Activated CD4-positive, alpha-beta T cell treated with anti-CD3 and anti-CD28 coated beads, Interleukin-2, amount 10 ng/mL, durations not matched to agents 7 days and 5 days (primary cell): ENCODE measurements at places on chromosomes 12 and 14.

GRCh38 chr12:42759622-42760273 lies 170.2 kb upstream of the PRICKLE1 start:
- DNase-seq = no peak

DNA sequence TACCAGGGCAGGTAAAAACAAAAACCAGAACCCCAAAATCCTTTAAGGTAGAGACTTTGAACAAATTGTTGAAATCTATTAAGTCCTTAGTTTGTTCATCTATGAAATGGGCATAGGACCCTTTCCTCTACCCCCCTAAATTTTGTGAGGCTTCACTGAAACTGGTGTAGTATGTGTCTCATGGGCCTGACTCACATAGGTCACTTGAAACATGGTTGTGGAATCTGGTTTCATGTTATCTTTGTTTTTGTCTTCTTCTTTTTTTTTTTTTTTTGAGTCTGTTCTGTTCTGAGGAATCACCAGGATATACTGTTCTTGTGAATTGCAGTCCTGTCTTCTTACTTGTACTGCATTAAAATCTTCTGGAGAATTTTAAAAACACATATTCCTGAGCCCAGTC lies 202.2 kb downstream of the KTN1 start:
- DNase-seq = no peak

GRCh38 chr14:96126339-96126782 lies 78.3 kb upstream of the BDKRB2 start:
- peak; percentile 61 for DNase-seq

DNA sequence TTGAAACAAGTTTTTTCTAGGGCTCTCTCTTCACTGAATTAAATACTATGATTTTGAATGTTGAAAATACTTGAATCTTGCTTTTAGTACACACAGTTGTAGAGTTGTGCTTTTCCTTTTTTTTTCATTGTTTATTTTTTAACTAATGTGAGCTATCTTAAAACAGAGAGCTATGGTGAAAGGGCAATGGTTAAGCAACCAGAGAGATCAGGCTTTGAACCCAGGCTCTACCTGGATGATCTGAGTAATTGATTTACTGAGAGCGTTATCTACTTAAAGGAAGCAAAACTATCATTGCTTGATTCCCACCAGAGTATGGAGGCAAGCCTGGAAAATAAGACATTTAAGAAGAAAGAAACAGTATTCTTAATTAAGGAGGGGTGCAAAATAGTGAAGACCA lies 138.6 kb downstream of the DUSP6 start:
- DNase-seq = no peak

- DNase-seq = no peak
These were observed 39.4 kb downstream of the STAB2 start for GRCh38 chr12:103626498-103626897.

DNA sequence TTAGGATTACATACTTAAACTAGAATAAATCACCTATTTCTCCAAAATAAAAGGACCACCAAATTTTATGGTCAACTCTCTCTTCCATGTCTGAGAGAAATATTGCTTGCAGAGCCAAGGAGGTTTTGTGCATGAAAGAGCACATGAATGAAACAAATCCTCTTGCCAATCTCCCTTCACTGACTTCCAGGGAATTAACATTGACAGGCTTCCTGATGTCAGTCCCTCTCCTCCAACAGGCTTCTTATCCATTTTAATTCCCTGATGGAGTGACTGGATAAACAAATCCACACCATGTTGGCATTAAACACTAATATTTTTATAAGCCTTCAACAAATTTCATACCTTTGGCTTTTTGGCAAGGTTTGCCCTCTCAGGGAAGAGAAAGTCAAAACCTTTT lies 45.3 kb upstream of the CNTN1 start:
- no peak for DNase-seq

GRCh38 chr12:120224304-120225199 lies 23.6 kb upstream of the RPLP0 start:
- no peak for DNase-seq

- no peak for DNase-seq
These were observed 20.3 kb upstream of the DRAM1 start for GRCh38 chr12:101857043-101857558.

DNA sequence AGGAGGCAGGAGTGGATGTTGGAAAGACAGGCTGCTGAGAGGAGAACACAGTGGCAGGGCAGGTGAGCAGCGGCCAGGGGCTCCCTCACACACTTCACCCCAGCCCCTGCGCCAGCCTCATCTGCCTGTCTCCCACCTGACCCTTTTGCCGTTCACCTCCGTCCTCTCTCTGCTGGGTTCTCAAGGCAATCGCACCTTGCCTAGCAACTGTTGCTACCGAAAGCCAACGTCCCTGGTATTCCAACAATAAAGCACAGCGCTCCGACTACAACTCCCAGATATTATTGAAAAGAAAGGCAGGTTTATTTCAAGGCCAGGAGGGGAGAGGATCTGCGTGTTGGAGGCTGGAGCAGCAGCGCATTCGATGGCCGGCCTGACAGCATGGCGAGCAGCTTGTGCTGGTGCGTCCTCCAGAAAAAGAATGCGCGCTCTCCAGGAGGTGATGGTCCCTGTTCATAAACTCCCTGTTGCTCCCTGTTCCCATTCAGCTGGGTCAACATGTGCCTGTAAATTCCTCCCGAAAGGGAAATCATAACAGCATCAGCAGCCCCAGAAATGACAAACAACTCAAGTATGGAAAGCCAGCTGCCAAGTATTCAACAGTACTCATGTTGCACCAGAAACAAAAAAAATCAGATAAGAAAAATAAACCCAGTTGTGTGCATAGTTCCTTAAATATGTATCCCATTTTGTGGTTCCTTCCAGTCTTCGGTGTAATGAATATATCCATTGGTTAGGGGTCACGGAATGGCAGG lies 153.0 kb upstream of the DIO3 start:
- no peak for DNase-seq

DNA sequence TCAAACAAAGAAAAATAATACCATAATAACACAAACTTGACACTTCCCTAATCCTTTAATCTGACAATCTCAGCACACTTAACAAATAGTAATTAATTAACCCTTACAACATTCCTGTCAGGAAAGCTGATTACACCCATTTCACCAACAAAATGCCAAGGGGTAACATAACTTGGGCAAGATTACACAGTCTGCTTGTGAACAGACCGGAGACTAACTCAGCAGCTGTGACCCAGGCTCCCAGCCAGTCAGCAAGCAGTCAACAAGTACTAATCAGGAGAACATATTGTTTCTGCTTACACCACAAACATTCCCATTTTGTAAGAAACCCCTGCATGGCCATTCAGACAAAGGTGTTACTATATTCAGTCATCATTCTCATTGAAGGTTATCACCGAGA lies 592.5 kb upstream of the FLRT2 start:
- DNase-seq = no peak

- DNase-seq = peak; percentile 23
These were observed 4.3 kb upstream of the BRMS1L start for GRCh38 chr14:35821564-35822411.

DNA sequence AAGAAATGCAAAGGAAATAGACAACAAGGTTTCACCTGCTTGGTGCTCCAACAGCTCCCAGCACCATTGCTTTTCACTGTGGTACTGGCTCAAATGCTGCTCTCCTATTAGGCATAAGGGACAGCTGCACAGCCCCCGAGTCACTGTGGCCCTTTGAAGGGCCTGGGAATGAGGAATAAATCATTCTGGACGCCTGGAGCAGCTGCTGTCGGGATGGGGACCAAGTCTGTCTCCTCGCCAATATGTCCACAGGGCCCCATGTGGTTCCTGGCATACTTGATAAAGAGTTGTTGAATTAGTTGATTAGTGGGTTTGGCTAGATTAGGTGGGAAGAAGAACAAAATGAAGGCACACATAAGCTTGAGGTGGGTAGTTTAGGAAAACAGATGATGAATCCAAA lies 13.1 kb upstream of the NGB start:
- no peak for DNase-seq

DNA sequence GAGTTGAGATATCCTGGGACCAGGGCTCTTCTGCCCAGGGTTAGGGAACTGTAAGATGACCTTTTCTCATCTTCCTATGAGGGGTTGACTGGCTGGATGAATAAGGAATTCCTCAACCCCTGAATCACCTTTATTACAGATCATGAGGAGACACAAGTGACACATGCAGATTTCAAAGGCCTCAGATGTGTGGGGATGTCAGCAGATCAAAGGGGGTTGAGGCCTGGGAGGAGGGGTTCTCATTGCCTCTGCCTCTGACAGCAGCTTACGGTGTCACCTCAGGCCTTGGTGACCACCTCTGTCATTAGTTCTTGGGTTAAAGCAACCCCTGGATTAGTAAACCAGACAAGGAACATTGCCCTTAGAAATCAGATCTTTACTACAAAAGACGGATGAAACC lies 2.1 kb upstream of the KRT72 start:
- DNase-seq = no peak
